Gastrocnemius medialis (tissue), 4 donors: ENCODE measurements at places on chromosomes 2 and 18. TPM values are rescaled to one million over a fixed set of nuclear protein-coding genes. Genes with fewer than 3 reads are reported as not detected.
A peak's percentile ranks its signal among the peaks of the same experiment; 100 is the strongest.

- no peak for DNase-seq
Measured at GRCh38 chr2:85892216-85892944, 3.6 kb upstream of the ST3GAL5 start.

DNA sequence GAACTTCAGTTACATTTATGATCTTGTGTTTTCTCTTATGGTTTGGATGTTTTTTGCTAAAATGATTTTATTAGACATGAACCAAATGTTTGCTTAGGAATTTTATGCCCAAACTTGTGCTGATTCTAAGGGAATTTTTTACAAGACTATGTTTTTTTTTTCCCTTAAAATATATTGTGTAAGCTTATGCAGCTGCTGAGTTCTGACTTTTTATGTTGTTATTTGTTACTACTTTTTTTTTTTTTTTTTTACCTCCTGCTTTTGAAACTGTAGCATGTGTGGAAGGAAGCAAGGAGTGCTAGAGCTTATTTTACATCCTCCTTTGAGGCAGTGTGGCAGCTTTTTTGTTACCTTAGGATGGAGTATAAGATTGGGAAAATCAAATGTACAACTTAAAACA is 6.0 kb upstream of the DNAH7 start:
- DNase-seq = no peak

GRCh38 chr2:183919167-183919566 is 679.2 kb upstream of the ZNF804A start:
- DNase-seq = no peak

DNA sequence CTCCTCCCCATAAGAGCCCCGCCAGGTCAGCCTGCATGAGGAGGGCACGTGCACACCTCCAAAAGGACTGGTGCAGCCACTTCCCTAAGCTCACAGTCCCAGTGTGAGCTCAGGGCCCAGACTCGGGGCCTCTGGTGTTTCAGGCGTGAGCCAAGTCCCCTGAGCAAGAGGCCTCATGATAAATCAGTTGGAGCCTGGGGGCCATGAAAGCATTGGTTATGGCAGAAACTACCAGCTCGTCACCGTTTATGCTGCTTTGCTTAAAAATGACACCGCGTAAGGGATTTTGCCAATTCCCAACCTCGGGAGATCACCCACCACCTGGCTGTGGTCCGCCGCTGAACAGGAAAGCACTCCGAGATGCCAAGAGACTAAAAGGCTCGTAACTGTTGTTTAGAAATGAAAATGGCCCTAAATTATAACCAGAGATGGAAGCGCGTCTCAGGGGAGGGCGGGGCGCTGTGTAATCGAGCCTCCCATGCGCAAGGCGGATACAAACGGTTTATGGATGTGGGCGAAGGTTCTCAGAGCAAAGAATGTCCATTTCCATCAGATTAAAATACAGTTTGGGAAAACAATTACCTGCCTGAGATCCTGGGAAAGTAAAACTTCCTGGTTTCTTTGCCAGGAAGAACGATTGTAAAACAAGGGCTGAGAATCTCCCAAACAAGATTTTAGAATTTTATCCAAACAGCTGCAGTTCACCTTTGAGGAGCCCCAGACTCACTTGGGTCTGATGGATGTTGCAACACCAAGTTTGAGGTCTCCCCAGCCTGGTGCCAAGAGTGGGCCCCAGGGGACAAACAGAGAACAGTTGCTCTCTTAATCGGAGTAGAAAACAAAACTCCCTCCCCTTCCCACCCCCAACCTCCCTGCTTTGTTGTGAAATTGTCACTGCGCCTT is 141.4 kb downstream of the BCL2 start:
- DNase-seq = peak; percentile 82

- DNase-seq = no peak
Measured at GRCh38 chr2:201432621-201433393, 18.5 kb downstream of the TRAK2 start.

DNA sequence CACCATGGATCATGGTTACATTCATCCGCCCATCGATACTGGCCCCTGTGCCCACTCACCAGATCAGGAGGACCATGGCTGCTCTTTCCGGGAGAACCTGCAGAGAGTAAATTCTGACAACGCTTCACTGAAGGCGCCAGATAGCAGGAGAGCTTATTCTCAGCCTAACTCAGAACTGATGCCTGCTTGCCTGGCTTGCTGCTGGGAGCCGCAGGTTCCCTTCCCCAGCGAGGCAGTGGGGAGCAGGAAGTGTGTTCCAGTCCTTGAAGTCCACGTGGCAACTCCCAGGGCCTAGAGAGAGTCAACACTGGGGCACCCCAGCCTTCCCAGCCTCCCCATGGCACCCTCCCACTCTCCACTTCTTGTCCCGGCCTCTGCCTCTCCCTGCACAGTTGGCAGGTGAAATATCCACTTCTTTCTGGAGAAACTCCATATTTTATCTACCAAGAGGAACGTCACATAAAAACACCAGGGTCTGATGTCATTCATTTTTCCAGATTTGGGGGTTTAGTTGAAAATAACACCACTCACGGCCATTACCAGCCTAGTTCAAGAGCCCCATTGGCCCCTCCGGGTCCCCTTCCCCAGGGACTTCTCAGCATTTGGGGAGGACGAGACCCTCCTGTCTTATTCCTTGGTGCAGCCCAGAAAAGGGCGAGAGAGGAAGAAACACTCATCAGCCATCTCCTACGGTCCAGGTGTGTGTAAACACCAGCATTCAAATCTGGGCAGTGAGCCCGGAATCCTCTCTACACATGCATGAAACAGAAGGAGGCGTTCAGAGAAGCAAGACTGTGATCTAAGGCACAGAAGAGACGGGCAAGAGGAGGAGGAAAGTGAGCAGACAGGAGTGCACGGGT is 3.5 kb upstream of the TUBB6 start:
- no peak for DNase-seq

GRCh38 chr2:47484396-47484795 is 81.4 kb downstream of the MSH2 start:
- no peak for DNase-seq

DNA sequence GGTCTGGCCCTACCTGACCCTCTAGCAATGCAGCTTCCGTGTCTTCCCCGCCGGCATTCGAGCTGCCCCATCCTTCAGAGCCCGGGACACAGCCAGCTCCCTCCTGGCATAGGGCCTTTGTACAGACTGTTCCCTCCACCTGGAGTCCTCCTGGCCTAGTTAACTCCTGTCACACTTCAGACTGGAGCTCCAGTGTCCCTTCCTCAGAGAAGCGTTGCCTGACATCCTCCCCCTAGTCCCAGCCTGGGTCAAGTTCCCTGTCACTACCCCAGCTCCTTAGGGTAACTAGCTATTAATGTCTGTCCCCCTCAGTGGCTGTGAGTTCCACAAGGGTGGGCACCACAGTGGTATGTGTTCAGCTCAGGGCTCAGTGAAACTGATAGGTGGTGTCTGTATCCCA is 45.5 kb upstream of the LOXHD1 start:
- DNase-seq = peak; percentile 72

PAX8 gene
- 8.7 TPM for total RNA-seq

LIPG gene
- 3.2 TPM for total RNA-seq

UGT1A3 gene
- total RNA-seq = not detected

ZSWIM2 gene
- total RNA-seq = not detected

PGAP1 gene
- 1.3 TPM for total RNA-seq
